CD14-positive monocyte (primary cell): ENCODE measurements at places on chromosomes 5 and 9. TPM values are rescaled to one million over a fixed set of nuclear protein-coding genes. Genes with fewer than 3 reads are reported as not detected.

Gene QRFP
- polyA plus RNA-seq, result 0.18 TPM

DNA sequence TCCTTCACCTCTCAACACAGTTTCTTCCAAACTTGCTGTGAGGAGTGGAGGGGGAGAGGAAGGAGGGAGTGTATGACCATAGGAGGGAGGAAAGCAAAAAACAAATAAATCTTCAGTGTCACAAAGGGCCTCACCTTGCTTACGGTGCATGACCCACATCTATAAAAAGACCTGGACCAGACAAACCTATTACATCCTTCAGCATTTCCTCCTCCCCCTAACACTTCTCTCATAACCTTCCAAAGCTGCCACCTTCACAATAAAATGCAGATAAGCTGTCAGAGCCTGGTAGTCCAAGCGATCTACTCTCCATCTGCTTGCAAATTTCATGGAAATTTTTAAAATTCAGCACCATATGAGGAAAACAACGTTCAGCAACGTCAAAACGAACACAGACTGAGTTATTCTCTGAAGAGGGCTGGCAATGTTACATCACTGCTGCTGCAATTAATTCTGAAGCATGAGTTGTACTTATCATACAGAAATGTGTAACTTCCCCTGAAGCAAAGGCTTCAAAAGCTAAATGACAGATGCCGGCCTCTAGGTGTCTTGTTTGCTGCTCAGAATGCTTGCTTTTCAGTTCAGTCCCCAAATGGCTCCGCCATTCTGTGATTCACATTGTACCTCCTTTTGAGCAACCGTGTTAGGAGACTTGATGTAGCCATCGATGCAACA lies 62.9 kb downstream of the EFNA5 start:
- H3K4me1 ChIP-seq, result no peaks in the 10 kb centered on the region
- DNase-seq, result no peak
- H3K4me3 ChIP-seq, result no peak overlapping the region

- no peak for DNase-seq
- H3K27ac ChIP-seq, result peak overlapping the region; percentile 99
- peaks cover 48% of the 10 kb centered on the region for H3K36me3 ChIP-seq
Measured at GRCh38 chr5:91378752-91379211, 4.3 kb downstream of the ARRDC3 start.

- no peaks in the 10 kb centered on the region for H3K36me3 ChIP-seq
- no peaks in the 10 kb centered on the region for H3K4me1 ChIP-seq
- no peak for DNase-seq
- no peaks in the 10 kb centered on the region for H3K27me3 ChIP-seq
- H3K4me3 ChIP-seq, result no peak overlapping the region
Measured at GRCh38 chr9:106962615-106963363, 99.8 kb downstream of the ZNF462 start.

GRCh38 chr5:32170303-32171151 lies 3.6 kb downstream of the GOLPH3 start:
- no peaks in the 10 kb centered on the region for H3K27me3 ChIP-seq
- peaks cover 26% of the 10 kb centered on the region for H3K36me3 ChIP-seq
- peak overlapping the region; percentile 98 for H3K27ac ChIP-seq
- H3K4me3 ChIP-seq, result peak overlapping the region; percentile 5
- no peak for DNase-seq

DNA sequence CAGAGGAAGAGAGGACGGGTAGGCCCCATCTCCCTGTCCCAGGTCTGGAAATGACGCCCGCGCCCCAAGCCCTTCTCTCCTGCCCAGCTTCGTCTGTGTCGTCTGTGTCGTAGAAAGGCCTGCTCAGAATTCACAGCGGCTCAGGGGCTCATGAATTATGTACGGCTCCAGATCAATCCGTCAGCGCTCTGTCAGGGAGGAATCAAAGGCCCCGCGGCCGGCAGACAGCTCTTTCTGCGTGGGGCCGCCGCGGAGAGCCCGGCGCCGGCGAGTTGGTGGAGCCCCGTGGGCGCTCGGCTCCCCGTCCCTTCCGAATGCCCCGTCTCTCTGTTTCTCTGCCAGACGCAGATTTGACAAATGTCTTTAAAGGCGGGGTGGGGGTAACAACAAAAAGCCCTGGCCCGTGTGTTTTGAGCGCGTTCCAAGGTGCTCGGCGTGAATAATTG lies 83.8 kb upstream of the RAPGEF1 start:
- no peak overlapping the region for H3K4me3 ChIP-seq
- no peaks in the 10 kb centered on the region for H3K27me3 ChIP-seq
- no peaks in the 10 kb centered on the region for H3K4me1 ChIP-seq
- H3K27ac ChIP-seq, result no peak overlapping the region

DNA sequence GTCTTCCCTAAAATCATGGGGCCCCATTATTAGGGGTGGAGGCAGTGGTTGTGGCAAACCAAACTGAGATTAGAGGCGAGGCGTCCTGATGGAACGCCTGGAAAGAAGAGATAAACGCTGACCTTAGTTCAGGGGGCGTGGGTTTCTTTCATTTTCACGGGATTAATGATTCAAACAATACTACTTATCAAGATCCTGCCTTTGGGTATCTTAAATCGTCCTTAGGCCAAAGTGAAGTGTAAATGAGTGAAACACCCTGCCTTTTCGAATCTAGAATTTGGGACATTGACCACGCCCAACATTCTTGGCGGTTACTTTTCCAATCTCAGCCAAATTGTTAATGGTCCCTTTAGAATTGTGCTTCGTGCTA lies 1.0 kb upstream of the UBTD2 start:
- H3K4me1 ChIP-seq, result peaks cover 33% of the 10 kb centered on the region
- H3K36me3 ChIP-seq, result no peaks in the 10 kb centered on the region
- no peak for DNase-seq
- peak overlapping the region; percentile 53 for H3K4me3 ChIP-seq
- H3K27me3 ChIP-seq, result peaks cover 12% of the 10 kb centered on the region
